A172 (cell line): ENCODE measurements at places on chromosomes 5 and 9. TPM values are rescaled to one million over a fixed set of nuclear protein-coding genes. Genes with fewer than 3 reads are reported as not detected.
A peak's percentile ranks its signal among the peaks of the same experiment; 100 is the strongest.

Gene ATP6V1G1
- total RNA-seq, result 216 and 223 TPM in 2 replicates

- no peak for DNase-seq
Measured at GRCh38 chr9:1948541-1948940, 66.6 kb upstream of the SMARCA2 start.

GRCh38 chr9:86859056-86859455 is 88.2 kb downstream of the GAS1 start:
- DNase-seq, result no peak

GRCh38 chr5:57302164-57302563 is 128.3 kb downstream of the GPBP1 start:
- DNase-seq, result peak; percentile 85
